ENCODE measurements at places on chromosomes 5 and 9. TPM values are rescaled to one million over a fixed set of nuclear protein-coding genes. Genes with fewer than 3 reads are reported as not detected.

The TSPAN17 gene
- 25.9 TPM for total RNA-seq

The AGGF1 gene
- 35.1 TPM for total RNA-seq

The SPEF2 gene
- total RNA-seq: 5.8 TPM

The GARIN3 gene
- not detected for total RNA-seq

The C5orf24 gene
- 46.5 TPM for total RNA-seq

The SPATA6L gene
- total RNA-seq: 0.99 TPM

The TBC1D9B gene
- 26.7 TPM for total RNA-seq

The EGFL7 gene
- 16.5 TPM for total RNA-seq

The RLN1 gene
- total RNA-seq: 1.5 TPM

The ZNF454 gene
- 0.22 TPM for total RNA-seq

The CDK7 gene
- 38.0 TPM for total RNA-seq

The LCN10 gene
- total RNA-seq: not detected

The SPINK6 gene
- total RNA-seq: not detected

The SLIT3 gene
- 0.22 TPM for total RNA-seq

The RHOBTB3 gene
- 3.6 TPM for total RNA-seq

The ZDHHC11B gene
- 0.25 TPM for total RNA-seq

The C1QTNF2 gene
- 0.06 TPM for total RNA-seq

The SPATA31E1 gene
- not detected for total RNA-seq

The LEAP2 gene
- 3.6 TPM for total RNA-seq

The RNF208 gene
- total RNA-seq: 0.77 TPM

The CSF2 gene
- total RNA-seq: not detected

The GABRA1 gene
- not detected for total RNA-seq

The FCN1 gene
- not detected for total RNA-seq

The FOXI1 gene
- not detected for total RNA-seq

The ZNF366 gene
- not detected for total RNA-seq

The C9orf50 gene
- not detected for total RNA-seq

The CDKN2AIPNL gene
- 78.9 TPM for total RNA-seq

The MARVELD2 gene
- 13.7 TPM for total RNA-seq

The TMEM252 gene
- total RNA-seq: not detected

The COL23A1 gene
- total RNA-seq: not detected

The MCIDAS gene
- total RNA-seq: not detected

The FOXD4L5 gene
- 0.19 TPM for total RNA-seq

The GZMA gene
- total RNA-seq: not detected

The BRINP1 gene
- total RNA-seq: 0.62 TPM

The IL33 gene
- not detected for total RNA-seq

The TRIM7 gene
- not detected for total RNA-seq

The GAS1 gene
- total RNA-seq: 104 TPM

The IL9 gene
- total RNA-seq: not detected

The INSL6 gene
- not detected for total RNA-seq

The DAPK1 gene
- total RNA-seq: 47.5 TPM

All from neural progenitor cell (in vitro differentiated cells).